GM12865 (cell line): ENCODE measurements at places on chromosomes 16 and 17.
A peak's percentile ranks its signal among the peaks of the same experiment; 100 is the strongest.

DNA sequence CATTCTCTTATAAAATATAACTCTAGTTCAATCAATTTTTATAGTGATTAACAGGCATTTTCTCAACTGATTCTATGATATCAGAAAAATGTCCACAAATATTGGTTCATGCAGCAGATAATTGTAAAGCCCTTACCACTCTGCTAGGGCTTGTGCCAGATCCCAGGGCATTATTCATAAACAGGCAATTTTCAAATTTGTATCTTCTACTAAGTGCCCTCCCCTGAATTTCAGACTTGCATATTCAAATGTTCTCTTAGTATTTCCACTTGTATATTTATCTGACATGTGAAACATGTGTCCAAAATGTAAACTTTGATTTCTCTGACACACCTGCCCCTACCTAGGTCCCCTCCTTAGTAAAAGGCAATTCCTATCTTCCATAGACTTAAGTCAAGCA is 9.3 kb downstream of the CPHXL2 start:
- DNase-seq, result no peak

GRCh38 chr16:83113811-83114210 is 487.0 kb downstream of the CDH13 start:
- DNase-seq, result no peak

GRCh38 chr17:57484081-57484666 is 227.9 kb downstream of the MSI2 start:
- DNase-seq, result no peak

DNA sequence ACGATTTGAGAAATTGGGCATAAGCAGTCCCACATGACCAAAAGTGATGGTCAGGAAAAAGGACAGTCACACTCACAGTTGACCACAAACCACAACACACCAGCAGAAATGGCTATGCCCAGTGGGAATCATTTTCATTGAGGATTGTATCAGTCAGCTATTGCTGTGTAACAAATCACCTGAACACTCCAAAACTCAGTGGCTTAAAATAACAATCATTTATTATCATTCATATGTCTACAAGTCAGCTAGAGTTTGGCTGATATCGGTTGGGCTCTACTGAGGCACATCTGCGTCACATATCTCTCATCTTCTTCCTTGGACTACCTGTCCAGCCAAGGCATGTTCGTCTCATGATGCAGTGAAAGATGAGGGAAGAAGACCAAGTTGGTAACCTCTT is 93.3 kb downstream of the CMC2 start:
- no peak for DNase-seq

DNA sequence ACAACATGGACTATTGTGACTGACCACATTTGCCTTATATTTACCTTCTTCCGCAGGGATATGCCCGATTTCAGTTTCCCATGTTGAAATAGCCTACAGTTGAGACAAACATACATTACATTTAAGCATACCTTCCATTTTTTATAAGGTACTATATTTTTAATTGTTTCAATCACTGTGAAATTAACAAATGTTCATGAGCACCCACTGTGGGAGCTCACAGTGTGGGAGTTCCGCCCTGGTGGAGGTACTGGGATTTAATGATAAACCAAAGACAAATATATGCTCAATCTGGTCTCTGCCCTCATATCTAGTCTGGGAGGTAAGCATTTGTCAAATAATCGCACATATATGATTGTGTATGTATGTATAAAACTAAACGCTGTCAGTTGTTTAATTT is 15.8 kb upstream of the TOX3 start:
- no peak for DNase-seq

DNA sequence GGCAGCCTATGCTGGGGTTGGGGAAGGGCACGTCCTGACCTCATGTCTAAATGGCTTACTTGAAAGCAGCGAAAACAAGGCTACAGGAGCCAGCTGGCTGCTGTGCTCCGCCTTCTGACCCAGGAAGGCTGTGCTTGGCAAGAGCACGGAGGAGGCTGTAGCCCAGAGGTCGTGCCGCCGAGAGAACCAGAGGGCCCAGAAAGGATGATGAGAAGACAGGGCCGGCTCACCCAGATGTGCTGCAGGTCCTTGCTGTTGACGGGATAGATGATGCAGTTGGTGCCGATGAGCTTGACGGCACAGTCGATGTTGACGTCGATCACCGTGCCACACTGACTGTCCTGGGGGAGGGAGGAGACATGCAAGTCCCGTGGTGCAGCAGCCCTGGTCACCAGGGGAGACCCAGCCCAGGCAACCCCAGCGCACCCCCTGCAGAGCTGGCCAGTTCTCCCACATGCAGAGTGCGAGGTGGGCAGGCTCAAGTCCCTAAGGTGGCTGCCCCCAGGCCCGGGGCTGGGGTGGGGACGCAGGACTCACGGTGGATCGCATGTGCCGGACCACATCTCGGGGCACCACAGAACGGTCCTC is 20.7 kb downstream of the SPHK1 start:
- DNase-seq, result no peak

DNA sequence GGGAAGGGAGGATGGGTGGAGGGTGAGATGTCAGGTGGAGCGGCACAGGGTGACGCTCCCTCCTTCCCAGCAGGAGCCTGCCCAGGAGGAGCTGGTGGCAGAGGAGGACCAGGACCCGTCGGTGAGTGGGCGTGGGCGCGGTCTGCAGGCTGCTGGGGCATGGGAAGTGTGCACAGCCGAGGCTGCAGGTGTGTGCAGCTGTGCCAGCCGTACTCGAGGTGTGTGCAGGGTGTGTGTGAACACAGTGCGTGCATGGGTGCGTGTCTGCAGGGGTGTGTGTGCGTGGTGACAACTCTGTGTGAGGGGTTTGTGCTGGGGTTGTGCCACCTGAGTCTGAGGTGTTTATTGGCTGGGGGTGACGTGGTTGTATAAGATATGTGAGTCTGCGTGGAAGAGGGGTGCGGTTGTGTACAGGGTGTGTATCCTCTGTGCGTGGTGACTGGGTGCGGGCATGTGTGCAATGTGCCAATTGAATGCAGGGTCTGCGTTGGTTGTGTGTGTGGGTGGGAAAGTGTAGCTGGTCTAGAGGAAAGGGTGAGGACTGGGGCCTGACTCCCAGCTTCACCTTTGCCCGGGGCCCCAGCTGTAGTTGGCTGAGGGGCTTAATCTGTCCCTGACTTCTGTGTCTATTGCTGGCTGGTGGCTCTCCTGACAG is 670 bp downstream of the TNFSF12 start:
- DNase-seq, result no peak

- no peak for DNase-seq
Observed at GRCh38 chr16:23072769-23073549, 76.3 kb downstream of the USP31 start.

- DNase-seq, result no peak
Observed at GRCh38 chr16:88295671-88296436, 86.9 kb upstream of the ZNF469 start.

GRCh38 chr17:4086041-4086483 is 56.8 kb downstream of the ZZEF1 start:
- DNase-seq, result peak; percentile 50

GRCh38 chr16:65372171-65372570 is 250.3 kb upstream of the CDH11 start:
- DNase-seq, result no peak

GRCh38 chr16:11162586-11163268 is 93.3 kb downstream of the SOCS1 start:
- DNase-seq, result no peak

- no peak for DNase-seq
Observed at GRCh38 chr17:34996422-34997285, 16.3 kb downstream of the LIG3 start.

DNA sequence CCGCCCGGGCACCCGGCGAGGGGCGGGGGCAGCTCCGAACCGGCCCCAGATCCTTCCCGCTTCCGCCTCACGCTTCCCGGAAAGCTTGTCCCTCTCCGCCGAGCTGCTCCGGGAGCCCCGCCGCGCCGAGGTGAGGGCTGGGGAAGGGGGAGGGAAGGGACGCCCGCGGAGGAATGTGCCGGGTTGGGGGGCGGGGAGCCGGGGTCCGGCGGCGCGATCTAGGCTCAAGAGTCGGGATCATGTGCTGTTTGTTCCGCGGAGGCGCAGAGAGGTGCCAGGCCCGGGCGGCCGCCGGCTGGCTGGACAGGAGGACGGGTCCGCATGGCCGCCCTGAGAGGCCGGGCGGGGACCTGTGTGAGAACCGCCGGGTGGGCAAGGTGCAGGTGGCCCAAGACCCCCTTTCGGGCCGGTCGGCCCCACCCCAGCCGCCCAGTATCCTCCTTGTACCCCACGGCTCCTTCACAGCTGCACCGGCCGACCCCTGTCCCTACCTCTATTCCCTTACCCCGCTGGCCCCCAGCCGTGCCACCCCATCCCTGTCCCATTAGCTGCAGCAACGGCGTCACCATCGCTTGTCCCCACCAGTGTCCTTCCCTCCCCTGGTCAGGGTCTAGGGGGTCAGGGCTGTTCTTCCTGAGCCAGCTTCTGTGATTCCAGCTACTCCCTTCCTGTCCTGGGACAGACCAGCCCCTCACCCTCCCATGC is 429 bp downstream of the KIF1C start:
- DNase-seq, result no peak

DNA sequence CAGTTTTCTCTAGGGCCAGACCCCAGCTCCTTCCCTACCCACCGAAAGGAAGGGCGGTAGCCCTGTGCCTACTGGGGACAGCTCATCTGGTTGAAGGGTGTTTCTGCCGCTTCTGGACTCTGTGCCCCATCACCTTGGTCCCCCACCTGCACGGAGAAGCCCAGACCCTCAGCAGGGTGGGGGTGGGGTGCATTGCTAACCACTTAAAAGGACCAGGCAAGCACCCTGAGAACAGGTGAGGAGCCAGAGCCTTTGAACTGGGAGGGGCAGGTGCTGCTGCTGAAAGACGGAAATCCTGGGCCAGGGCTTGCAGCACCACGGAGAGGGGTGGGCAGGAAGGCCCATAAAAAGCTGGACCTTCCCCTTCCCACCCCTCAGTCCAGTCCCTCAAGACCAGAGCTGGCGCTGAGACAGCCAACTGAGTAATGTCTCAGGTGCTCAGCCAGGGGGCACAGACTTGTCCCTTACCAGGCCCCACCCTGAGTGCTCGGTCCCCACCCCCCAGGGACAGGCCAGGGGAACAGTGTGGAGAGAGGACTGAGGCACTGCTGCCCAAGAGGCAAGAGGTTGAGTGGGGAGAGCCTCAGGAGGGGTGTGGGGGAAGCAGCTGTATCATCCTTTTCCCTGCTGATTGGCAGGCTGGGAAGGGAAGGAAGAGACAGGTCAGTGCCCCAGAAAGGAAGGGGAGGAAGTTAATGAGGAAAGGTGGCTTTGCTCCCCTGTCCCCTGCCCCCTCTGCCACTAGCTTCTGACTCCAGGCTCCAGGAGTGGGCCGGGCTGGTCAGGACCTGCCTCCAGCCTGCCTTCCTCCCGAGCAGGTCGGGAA is 10.9 kb upstream of the SP2 start:
- DNase-seq, result no peak

DNA sequence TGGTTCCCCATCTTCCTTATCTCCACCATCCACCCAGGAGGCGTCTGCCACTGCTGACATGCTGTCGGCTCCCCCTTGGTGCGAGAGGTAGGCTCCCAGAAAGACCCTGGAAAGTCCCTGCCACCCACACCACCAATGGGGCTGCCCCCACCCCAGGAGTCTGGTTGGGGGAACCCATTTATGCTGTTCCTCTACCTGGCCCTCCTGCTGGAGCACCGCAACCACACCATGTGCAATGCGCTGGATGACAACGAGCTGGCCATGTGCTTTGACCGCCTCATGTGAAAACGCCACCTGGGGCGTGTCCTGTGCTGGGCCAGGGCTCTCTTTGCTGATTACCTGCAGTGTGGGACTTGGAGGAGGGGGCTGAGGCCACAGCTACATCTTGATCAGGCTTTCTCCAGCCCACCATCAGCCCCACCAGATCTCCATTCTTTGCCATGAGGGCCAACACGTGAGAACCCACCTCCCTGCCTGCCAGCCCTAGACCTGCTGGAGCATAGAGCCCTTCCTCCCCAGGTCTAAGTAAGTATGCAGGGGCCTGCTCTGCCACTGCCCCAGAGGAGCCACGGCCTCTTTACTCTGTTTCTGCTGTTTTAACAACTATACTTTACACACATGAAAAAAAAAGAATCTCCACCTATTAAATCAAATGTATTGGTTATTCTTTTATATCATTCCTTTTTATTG is 7.9 kb upstream of the ALDH3A1 start:
- DNase-seq, result peak; percentile 66

DNA sequence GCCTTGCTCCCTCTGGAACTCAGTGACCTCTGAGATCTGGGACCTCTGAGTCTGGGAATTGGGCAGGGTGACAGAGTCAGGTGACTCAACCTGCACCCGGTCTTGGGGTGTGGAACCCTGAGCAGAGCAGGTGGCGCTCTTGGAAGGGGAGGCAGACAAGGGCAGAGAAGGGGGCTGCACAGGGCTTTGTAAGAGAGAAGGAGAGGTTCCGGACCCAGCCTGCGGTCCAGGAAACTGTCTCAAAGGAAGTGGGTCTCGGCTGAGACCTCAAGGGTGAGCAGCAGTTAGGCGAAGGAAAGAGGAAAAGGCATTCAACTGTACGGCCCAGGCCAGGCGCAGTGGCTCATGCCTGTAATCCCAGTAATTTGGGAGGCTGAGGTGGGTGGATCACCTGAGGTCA is 10.0 kb upstream of the RIPOR1 start:
- DNase-seq, result no peak

DNA sequence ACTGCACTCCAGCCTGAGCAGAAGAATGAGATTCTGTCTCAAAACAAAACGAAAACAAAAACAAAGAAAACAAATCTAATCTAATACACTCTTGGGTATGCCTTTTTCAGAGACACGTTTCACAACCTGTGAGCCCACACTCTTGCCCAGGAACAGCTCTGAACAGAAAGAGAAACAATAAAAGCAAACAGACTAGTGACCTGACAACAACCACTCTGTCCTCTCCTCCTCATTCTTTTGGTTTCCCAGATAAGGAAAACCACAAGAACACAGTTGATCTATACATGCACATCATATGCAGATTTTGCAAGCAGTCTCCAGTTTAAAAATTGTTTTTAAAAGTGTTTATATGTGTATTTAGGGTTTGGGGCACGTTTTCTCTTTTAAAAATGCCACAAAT is 1.3 kb downstream of the MKS1 start:
- DNase-seq, result peak; percentile 42

- peak; percentile 41 for DNase-seq
Observed at GRCh38 chr16:85858984-85859817, 39.8 kb upstream of the IRF8 start.

- DNase-seq, result no peak
Observed at GRCh38 chr17:74215342-74215727, 2.0 kb downstream of the TTYH2 start.

GRCh38 chr17:76888661-76889060 is 20.5 kb downstream of the MGAT5B start:
- no peak for DNase-seq

- DNase-seq, result no peak
Observed at GRCh38 chr16:68232335-68232734, 3.6 kb downstream of the ESRP2 start.

GRCh38 chr17:50015146-50015545 is 20.1 kb upstream of the DLX3 start:
- DNase-seq, result no peak

DNA sequence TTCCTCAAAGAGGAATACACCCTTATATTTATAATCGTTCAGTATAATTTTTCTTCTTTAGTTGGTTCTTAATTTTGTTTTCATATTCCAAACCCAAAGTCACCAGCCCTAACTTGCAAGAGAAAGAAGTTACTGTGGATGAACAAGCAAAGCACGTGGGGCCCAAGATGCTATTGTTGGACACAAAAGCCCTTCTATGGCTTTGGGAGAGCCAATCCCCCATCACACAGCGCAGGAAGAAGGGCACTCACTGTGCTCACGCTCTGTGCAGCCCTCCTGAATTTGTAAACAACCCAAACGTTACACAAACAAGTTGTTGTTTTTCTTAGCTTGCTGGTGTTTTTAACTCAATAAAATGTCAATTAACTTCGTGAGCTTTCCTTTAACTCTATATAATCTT is 22.5 kb downstream of the SPPL2C start:
- no peak for DNase-seq
